ENCODE measurements at places on chromosomes 5 and 9.

- DNase-seq, result no peak
Measured at GRCh38 chr9:23581931-23582330, 244.1 kb downstream of the ELAVL2 start.

DNA sequence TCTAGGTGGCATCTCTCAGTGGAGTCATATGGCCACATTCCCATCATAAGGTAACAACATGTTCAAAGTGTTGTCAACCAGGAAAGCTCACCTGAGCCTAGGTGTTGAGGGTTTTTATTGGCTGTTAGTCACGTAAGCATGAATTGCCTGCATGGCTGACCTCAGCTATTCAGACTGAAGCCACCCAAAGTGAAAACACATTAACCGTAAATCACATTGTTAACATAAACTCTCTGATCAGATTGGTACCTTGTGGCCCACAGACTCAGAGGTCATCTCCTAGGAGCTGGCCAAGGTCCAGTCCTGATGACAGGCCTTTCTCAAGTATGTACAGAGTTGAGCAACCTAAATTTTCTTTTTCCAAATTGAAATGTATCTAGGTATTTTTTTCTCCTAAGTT, 26.7 kb downstream of the SRFBP1 start:
- DNase-seq, result no peak

- no peak for DNase-seq
Measured at GRCh38 chr9:106707738-106708474, 155.1 kb upstream of the ZNF462 start.

GRCh38 chr5:53987101-53987500, 323.3 kb downstream of the ARL15 start:
- no peak for DNase-seq

GRCh38 chr5:17180864-17181723, 36.3 kb upstream of the BASP1 start:
- DNase-seq, result no peak

DNA sequence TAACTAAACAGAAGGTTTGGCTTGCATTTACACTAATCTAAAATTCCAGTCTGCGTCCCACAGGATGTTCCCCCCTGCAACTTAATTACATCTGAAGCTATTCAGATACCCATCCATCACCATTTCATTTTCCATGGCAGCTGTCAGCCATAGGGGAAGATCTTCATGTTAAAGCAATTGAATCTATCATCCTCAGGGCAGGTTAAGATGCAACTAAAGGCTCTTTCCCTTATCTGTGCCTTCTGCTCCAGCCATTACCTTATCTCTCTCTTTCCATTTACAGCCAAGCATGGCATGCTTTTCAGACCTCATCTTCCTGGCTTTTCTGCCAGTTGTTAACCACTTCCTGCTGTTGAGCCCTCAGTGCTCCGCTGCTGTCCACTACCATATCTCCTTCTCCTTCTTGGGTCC, 15.8 kb upstream of the HACD4 start:
- no peak for DNase-seq

DNA sequence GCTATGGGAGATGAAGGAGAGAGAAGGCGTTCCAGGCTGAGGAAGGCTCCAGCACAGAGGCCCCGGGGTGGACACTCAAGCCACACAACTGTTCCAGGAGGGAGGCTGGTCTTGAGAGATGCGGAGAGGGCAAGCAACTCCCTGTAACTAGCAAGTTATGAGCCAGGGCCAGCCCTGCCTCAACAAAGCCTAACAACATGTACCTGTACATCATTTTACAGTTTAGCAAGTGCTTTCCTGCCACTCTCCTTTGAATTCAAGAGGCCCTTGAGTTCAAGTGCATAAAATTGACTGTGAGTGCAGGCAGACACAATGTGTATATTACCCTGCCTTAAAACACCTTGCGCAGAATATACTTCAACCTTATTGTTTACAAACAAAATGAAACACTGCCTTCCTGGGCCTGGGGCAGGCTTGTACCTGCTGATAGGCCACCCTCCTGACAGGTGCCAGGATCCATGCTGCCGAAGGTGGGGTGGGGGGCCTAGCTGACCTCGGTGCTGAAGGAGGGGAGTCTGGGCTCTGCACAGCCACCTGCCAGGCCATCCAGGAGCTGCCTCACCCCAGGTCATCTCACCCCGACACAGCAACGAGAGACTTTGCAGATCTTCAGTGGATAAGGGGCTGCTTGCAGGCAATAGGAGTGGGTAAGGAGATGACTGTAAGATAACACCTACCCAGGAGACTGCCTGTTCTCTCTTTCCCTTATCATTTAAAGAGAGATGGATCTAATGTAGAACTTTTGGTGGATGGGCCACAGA, 80.0 kb downstream of the PPARGC1B start:
- no peak for DNase-seq
